ENCODE measurements at places on chromosomes 4 and X.

GRCh38 chrX:38552721-38553120, 8.6 kb upstream of the TSPAN7 start:
- no peak for DNase-seq

- DNase-seq = no peak
Observed at GRCh38 chr4:37503261-37503660, 182.9 kb downstream of the RELL1 start.

GRCh38 chr4:148203056-148203898, 238.9 kb downstream of the NR3C2 start:
- DNase-seq = no peak

- DNase-seq = no peak
Observed at GRCh38 chr4:181659202-181659601, 584.0 kb upstream of the TENM3 start.

DNA sequence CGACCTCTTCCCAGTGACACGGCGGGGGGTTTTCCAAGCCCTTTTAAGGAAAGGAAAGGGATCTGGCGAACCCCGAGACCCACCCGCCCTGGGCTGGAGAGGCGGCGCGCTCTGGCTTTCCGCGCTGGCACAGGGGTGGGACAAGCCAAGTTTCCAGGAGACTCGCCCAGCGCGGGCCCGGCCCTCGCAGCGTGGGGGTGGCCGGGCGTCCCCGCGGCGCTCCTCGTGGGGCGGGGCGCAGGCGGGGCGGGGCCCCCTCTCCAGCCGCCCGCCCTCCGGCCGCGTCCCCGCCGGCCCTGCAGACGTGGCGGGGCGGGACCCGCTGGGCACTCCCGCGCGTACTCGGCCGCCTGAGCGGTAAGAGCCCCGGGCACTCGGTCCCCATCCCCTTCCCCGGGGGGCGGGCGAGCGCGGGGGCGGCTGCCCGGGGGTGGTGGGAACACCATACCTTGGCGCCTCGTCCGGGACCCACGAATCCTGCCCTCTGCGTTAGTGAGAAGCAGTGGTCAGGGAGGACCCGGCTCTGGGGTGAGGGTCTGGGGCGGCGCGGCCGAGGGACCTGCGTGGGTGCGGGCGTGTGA, at the start of gene FAM114A1:
Gene FAM114A1, plus strand, starts transcription at position 329 of the 581 bp plus-strand sequence. CDS start 10,273 bp downstream, outside the sequence.
- peak; percentile 95 for DNase-seq

GRCh38 chrX:115362334-115363095, 73.0 kb downstream of the LUZP4 start:
- no peak for DNase-seq

- no peak for DNase-seq
Observed at GRCh38 chr4:22301253-22301652, 214.6 kb downstream of the ADGRA3 start.

DNA sequence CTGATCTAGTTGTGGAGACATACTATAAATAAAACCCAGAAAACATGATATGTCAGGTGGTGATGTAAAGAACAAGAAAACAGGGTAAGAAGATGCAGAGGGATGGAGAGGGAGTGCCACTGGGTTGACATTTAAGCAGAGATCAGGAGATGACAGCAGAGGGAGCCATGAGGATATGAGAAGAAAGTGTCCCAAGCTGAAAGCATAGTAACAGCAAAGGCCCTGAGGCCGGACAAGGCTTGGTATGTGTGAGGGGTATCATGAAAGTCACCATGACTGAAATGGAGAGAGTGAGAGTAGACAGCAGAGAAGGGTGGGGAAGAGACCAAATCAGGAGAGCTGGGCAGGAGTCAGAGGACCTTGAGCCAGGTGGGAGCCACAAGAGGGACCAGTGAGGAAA, 3.4 kb downstream of the GPKOW start:
- no peak for DNase-seq

All from aorta (tissue), 5 donors.